ENCODE measurements at places on chromosomes 6 and 20.

DNA sequence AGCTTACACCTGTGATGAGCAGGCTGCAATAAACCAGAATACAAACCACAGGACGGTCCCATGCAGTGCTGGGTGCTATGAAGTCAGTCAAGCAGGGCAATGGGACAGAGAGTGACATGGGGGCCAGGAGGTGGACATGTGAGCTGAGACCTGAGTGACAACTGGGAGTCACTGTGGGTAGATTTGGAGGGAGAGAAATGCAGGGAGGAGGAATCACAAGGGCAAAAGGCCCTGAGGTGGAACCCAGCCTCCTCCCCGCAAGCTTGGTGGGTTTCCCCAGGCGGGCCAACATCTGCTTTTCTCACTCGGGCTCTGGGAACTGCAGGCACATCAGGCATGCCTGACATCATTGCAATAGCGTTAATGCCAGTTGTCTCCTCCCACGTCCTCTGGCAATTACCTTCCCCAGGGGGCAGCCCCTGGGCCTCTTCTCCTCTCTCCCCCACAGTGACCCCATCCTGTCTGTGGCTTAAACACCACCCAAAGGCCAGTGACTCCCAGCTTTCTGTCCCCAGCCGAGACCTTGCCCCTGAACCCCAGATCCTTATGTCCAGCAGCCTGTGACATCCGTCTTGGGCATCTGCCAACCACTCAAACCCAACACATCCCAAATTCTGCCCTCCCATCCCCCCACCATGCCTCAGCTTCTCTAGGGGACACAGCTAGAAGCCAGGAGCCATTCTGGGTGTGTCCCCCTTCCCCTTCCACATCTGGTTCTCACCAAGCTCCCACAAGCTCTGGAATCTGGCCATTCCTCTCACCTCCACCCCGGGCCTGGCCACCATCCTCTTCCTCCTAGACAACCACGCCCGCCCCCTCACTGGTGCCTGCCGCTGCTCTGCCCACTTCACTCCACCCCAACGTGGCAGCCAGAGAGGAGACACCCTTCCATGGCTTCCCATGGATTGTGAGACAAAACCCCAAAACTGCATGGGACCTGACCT, 28.2 kb downstream of the PDRG1 start:
- H3K27ac ChIP-seq: no peak overlapping the region
- H3K4me3 ChIP-seq: no peak overlapping the region
- peaks cover 74% of the 10 kb centered on the region for H3K27me3 ChIP-seq
- H3K4me1 ChIP-seq: no peaks in the 10 kb centered on the region
- no peak for DNase-seq

DNA sequence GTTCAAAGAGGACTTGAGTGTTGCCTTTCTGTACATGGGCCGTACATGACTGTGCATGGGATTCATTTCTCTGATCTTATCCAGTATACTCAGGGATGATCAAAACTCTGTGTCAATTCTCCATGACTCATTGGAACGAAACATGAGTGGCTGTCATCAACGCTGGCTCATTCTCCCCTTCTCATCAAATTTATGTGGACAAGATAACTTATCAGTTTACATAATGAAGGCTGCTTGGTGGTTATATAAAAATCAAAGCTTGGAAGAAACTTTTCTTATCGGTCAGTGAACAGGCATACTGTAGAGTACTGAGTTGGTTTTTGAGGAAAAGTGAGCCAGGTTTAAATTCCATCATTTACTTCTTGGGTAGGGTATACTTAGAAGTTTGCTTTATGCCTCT, 24.9 kb downstream of the CRISP1 start:
- no peak overlapping the region for H3K4me3 ChIP-seq
- H3K27me3 ChIP-seq: no peaks in the 10 kb centered on the region
- no peak for DNase-seq

- DNase-seq: no peak
- no peak overlapping the region for H3K4me3 ChIP-seq
- H3K36me3 ChIP-seq: peaks cover 1% of the 10 kb centered on the region
- H3K27me3 ChIP-seq: no peaks in the 10 kb centered on the region
Measured at GRCh38 chr6:20661721-20662120, 127.5 kb downstream of the CDKAL1 start.

DNA sequence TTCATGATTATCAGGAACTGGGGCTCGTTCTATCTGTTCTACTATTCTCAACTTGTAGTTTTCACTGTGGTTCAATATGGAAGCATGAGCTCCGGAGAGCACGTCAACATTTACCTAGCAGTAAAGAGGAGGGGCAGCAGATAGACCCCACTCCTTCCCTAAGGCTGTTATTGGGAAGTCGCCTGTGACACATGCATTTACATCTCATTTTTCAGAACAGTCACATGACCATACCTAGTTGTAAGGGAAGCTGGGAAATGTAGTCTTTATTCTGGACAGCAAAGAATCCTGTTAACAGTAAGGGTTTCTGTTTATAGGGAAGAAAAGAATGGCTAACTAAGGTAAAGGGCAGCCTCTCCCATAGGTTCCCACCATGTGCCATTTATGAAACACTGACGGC, 158.3 kb downstream of the ZFP64 start:
- H3K36me3 ChIP-seq: peaks cover 3% of the 10 kb centered on the region
- no peak overlapping the region for H3K4me3 ChIP-seq
- H3K4me1 ChIP-seq: peaks cover 21% of the 10 kb centered on the region

DNA sequence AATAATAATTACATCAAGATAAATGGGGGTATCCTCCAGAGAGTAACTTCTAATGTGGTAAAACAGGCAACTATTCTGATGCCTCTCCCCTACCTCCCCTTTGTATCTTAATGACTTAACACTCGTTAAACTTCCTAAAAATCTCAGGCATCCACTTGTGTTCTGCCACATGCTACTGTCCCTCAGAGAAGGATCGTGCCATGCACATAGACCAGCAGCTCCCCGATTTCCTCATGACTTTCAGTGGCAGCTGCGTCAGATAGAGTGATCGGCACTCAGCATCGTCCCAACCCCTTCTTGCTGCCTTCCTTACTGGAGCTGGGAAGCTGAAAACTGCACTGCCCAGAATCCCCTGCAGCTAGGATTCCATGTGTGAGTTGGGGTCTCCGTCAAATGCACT, 32.1 kb downstream of the RIPOR2 start:
- no peak for DNase-seq
- peaks cover 93% of the 10 kb centered on the region for H3K4me1 ChIP-seq
- H3K36me3 ChIP-seq: peaks cover 67% of the 10 kb centered on the region
- peak overlapping the region; percentile 52 for H3K4me3 ChIP-seq

- no peaks in the 10 kb centered on the region for H3K4me1 ChIP-seq
- no peak overlapping the region for H3K4me3 ChIP-seq
- peaks cover 6% of the 10 kb centered on the region for H3K27me3 ChIP-seq
- no peaks in the 10 kb centered on the region for H3K36me3 ChIP-seq
- DNase-seq: no peak
Measured at GRCh38 chr6:132101535-132101934, 150.4 kb upstream of the CCN2 start.

GRCh38 chr20:31797364-31797763, 21.8 kb upstream of the MYLK2 start:
- no peak for DNase-seq
- H3K4me1 ChIP-seq: no peaks in the 10 kb centered on the region
- no peak overlapping the region for H3K27ac ChIP-seq
- no peak overlapping the region for H3K4me3 ChIP-seq
- H3K36me3 ChIP-seq: peaks cover 4% of the 10 kb centered on the region

All from central memory CD8-positive, alpha-beta T cell (primary cell).